ENCODE measurements at places on chromosomes 11 and 22. TPM values are rescaled to one million over a fixed set of nuclear protein-coding genes. Genes with fewer than 3 reads are reported as not detected.

The OR4S2 gene
- polyA plus RNA-seq, result not detected

The APOL4 gene
- polyA plus RNA-seq, result 10.9 TPM

- DNase-seq, result no peak
Measured at GRCh38 chr11:1746511-1746931, 3.9 kb downstream of the IFITM10 start.

The MS4A6E gene
- not detected for polyA plus RNA-seq

The TRIM49 gene
- polyA plus RNA-seq, result not detected

Data from left kidney (tissue), 8 donors.